Head of caudate nucleus (tissue), 42 donors: ENCODE measurements at places on chromosomes 13 and 19.

DNA sequence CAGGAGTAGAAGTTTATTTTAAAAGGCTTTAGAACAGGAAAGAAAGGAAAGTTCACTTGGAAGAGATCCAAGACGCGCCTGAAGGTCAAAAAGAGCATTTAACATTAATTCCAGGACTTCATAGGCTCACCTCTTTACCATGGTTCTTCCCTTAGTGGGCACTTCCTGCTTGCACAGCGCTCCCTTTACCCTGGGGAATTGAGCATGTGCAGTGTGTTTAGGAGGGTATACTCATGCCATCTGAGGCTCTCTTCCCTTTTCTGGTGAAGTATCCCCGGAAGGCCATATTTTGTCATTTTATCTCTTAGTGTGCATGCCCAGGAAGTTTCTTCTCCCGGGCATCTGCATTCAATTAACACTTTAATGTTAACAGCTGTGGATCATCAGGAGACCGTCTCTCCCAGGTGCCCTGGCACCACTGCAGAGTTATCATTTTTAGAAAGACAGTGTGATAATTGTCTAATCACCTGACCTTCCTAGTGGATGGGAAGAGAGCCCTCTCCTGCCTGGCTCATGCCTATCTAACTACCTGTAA is 66.1 kb upstream of the ABCC4 start:
- no peak for DNase-seq

GRCh38 chr19:50908336-50908735 is 2.9 kb downstream of the KLK4 start:
- DNase-seq = no peak

- no peak for DNase-seq
These were observed 170.0 kb downstream of the KDM4B start for GRCh38 chr19:5138606-5139582.

- no peak for DNase-seq
These were observed 36.0 kb upstream of the SERP2 start for GRCh38 chr13:44337581-44337980.

DNA sequence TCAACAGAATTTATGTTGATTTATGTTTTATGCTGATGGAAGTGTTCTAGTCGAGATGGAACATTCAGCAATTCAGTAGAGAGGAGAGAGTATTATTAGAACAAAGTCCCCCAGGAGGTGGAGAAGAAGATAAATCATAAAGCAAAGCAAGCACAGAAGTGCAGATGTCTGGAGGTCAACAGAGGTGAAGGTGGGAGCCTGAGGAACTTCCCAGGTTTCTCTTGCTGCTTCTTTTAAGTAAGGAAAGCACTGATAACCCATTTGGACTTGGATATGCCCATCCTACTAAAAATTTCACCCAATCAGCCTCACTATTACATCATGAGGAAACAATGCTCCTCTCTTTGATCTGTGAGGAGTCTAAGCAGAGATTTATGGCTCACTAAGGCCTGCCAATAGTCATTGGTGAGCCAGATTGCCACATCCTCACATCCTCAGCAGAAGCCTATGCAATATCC is 98.8 kb downstream of the EPSTI1 start:
- no peak for DNase-seq
